Cortex of kidney (tissue), 1 donor: ENCODE measurements at places on chromosomes 11 and 22.

GRCh38 chr11:64224151-64224890, 1.7 kb downstream of the TRPT1 start:
- no peak for DNase-seq

DNA sequence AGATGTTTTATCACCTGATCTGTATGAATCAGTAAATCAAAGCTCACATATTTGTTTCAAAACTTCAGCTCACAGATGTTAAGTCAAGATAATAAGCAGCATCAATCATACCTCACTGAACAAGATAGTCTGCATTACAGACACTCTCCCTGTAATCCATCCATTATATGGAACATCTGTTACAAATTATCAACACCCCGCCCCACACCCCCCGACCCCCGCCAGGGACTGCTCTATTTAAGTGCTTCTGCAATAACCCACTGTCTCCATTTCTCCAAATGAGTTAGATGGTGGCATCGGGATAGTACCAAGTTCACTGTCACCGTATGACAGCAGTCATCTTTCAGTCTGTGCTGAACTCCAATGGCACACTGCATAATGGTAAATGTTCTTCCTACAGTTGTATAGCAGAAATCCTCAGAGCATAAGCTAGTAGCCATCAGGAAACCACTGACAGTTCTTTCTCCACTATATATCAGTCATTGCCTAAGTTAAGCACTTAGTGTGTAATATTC, 447.0 kb upstream of the ARHGAP42 start:
- DNase-seq: no peak

GRCh38 chr11:19631712-19632498, 80.7 kb upstream of the NAV2 start:
- DNase-seq: no peak

DNA sequence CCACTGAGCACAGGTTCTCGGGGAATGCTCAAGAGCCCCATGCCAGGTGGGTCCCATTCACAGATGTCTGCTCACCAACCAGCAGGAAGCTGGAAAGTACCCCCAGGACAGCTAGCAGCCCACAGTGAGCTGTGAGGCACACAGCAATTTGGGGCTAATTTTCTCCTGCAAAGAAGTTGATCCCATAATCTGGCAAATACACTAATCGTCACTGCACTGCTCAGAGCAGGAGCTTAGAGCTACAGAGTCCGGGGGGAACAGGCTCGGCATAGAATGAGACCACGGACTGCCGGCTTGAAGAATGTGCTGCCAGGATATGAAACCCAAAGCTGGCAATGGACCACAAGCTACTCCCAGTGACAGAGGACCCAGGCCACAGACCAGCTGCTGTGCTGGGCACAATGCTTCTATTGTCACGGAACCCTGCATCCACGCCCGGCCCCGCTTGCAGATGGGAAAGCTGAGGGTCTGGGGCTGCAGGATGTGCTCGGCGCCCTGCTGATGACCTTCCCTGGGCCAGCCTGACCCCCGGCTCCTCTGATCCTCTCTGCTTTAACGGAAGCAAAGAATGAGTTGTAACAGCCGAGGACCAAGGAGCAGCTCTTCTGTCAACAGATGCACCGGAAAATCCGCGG, 239.7 kb downstream of the CTTN start:
- DNase-seq: no peak

DNA sequence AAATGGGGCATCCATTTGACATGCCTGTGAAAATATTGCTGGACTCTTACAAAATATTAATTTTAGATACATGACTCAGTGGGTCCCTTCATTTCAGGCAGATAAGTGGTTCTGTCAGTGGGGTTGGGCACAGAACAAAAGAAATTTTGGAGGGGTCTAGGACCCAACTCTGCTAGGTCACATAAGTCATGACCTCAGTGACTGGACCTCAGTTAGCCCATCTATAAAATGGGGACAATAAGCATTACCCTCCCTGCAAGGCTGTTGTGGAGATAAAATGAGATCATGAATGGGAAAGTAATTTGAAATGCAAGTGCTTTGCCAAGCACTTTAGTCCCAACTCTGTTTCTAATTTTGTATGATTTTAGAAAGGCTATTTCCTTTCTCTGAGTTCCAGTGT, 23.8 kb downstream of the ADORA2A start:
- no peak for DNase-seq

GRCh38 chr11:73570415-73571114, 27.3 kb downstream of the FAM168A start:
- no peak for DNase-seq
